Activated gamma-delta T cell treated with anti-CD3 and anti-CD28 coated beads, Interleukin-2, amount 50 U/mL, for 16 hours (primary cell): ENCODE measurements at places on chromosomes 7 and 10.

- DNase-seq: no peak
Observed at GRCh38 chr10:43210556-43210955, 56.3 kb downstream of the RASGEF1A start.

GRCh38 chr7:101058355-101058754, 26.9 kb upstream of the TRIM56 start:
- peak; percentile 8 for DNase-seq

- DNase-seq: no peak
Observed at GRCh38 chr10:5719546-5719945, 34.9 kb downstream of the TASOR2 start.

DNA sequence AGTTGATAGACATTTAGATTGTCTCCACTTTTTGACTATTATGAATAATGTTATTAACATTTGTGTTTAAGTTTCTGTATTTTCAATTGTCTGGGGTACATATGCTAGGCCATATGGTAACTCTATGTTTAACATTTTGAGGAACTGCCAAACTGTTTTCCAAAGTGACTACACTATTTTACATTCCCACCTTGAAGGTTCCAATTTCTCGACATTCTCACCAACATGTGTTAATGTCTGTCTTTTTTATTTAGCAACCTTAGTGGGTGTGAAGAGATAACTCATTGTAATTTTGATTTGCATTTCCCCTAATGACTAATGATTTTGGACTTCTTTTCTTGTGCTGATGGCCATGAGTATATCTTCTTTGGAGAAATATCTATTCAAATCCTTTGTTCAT, 832.4 kb downstream of the DNAJB9 start:
- DNase-seq: no peak

GRCh38 chr7:24970676-24971075, 9.3 kb downstream of the OSBPL3 start:
- DNase-seq: no peak

- no peak for DNase-seq
Observed at GRCh38 chr10:59718257-59718656, 8.6 kb upstream of the SLC16A9 start.

DNA sequence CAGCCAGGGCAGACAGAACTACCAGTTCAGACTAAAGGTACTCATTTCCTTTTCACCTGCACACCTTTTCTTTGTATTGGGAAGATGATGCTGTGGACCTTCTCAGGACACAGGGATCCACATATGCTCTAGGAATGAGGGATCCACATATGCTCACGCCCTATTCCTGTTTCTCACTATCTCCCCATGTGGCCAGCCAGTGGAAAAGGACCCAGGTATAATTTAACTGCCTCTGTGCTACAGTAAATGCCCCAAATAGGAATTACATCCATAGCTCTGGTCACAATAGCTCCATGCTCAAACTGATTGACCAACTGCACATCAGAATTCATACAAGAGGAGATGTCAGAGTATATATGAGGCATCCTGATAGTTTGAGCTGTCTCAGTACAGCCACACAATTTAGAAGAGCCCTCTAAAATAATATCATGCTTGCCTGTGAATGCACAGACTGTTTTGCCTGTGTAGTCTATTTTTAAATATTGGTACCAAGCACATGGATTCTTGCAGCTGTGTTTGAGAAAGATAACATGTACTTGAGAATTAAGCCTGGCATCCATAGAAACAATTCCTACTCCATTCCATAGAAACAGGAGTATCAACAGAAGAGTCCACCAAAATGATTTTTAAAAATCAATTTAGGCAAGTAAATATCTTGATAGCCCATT, 43.7 kb downstream of the CTTNBP2 start:
- no peak for DNase-seq

DNA sequence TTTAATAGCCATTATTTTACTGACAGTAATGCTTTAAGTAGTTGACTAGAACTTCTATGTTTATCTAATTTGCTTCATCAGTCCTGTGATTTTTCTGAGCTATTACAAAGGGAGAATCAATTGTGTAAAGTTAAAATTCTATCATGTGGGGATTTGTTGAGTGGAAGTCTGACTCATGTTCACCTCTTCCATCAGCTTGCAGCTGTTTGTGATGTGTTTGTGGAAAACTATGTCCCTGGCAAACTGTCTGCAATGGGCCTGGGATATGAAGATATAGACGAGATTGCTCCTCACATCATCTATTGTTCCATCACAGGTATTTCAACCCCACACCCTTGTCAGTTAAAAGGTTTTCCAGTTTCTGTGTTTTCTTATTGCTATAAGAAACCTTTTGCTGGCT, 59.9 kb downstream of the SUGCT start:
- no peak for DNase-seq

- no peak for DNase-seq
Observed at GRCh38 chr7:96789914-96790313, 80.3 kb upstream of the SEM1 start.

- no peak for DNase-seq
Observed at GRCh38 chr7:24685708-24686107, 71.6 kb downstream of the GSDME start.

DNA sequence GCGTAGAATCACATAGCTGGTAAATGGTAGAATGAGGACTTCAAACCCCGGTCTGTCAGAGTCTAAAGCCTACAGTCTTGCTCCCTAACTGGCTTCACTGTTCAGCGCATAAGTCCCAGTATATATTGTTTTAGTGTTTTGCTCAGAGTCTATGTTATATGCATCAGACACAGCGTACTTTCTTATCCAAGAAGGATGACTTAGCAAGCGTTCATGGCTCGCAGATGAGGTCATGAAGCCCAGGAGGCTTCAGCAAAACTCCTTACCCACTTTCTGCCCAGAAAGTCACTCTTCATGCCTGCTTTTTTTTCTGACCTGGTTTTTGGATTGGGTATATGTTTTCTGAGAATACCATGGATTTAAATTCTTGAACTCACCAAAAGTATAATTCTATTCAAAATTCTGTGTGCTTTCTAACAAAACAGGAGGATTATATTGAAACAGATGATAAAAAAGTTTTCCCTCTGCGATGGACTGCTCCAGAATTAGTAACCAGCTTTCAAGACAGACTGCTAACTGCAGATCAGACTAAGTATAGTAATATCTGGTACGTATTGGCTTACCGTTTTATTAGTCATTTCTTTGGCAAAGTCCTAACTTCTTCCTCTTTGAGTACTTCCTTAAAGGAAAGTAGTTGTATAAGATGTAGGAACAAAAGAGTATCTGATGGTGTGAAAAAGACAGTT, 24.6 kb upstream of the BHLHA15 start:
- DNase-seq: no peak

GRCh38 chr10:119233821-119234220, 26.4 kb downstream of the GRK5 start:
- no peak for DNase-seq

DNA sequence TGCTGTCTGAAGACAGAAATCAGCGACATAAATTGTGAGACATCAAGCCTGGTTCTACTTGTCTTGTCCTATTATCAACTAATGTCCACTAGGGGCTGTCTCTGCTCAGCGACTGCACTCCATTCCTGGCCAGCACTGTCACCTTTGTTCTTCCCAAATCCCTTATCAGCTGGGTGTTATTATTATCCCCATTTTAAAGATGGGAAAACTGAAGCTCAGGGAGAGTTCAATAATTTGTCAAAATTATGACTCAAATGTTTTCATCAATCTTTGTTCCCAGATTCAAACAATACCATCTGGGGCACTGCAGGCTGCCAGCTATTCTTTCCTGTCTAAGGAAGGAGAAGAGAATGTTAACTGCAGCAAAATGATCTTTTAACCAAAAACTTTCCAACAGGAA, 431.6 kb upstream of the NFE2L3 start:
- no peak for DNase-seq

DNA sequence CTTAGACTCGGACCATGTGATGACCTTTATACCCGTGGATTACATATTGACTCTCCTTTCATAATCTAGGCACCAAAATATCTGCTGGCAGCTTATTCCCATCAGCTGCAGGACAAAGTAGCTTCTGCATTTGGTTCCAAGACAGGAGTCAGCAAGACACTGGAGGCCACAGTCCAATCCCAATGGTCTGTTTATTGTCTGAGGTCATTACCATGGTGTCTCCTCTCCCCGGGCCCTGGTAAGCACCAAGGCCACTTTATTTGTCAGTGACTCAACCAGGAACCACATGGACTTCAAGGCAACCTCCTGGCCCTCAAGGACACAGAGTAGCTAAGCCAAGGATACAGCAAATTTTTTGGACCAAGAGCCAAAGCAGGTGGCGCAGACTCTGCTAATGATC, 36.1 kb downstream of the KCNMA1 start:
- DNase-seq: no peak

DNA sequence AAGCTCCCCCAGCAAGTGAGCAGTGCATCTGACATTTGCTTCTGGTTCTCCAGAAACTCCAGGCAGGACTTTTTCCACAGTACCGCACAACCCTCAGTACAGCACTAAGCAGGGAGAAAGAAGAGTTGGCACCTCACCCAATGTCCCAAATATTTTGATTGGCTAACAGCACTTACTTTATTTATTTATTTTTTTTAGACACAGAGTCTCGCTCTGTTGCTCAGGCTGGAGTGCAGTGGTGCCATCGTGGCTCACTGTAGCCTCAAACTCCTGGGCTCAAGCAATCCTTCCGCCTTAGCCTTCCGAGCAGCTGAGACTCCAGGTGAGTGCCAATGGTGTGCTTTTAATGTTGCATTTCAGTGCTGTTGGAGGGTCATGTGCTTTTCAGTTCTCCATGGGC, 200.3 kb upstream of the ZMIZ1 start:
- no peak for DNase-seq

DNA sequence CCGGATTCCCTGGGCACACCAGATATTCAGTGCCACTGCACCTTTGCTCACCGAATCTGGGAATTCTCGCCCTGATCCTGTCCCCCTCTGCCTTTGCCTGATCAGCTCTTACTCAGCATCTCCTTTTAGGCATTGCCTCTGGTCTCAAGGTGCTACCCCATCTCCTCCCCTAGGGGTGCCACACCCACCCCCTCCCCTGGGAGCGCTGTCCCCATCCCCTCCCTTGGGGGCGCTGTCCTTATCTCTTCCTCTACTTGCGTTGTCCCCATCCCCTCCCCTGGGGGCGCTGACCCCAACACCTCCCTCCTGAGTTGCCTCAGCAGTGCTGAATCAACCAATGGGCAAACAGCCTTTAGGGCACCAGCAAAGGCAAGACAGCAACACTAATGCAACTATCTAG, 686.9 kb upstream of the FOXK1 start:
- DNase-seq: no peak

GRCh38 chr10:94299417-94299816, 63.3 kb downstream of the NOC3L start:
- no peak for DNase-seq

DNA sequence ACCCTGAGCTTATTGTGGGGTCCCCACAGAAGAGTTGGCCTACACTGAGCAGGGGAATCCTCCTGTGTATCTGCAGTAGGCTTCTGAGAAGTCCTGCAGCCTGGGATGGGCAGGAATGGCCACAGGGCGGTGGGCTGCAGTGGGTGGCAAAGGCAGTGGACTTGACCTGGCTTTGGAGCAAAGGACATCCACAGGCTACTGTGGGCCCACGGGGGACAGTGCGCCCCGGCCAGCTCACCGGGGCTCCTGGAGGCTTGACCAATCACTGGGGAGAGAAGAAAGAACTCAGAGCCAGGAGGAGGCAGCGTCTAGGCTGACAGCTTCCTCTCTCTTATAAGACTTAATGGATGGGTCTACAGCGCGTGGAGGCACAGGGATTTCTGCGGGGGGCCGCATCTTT, 488.8 kb upstream of the MGMT start:
- DNase-seq: no peak

GRCh38 chr7:95531605-95532219, 46.0 kb downstream of the ASB4 start:
- DNase-seq: no peak

DNA sequence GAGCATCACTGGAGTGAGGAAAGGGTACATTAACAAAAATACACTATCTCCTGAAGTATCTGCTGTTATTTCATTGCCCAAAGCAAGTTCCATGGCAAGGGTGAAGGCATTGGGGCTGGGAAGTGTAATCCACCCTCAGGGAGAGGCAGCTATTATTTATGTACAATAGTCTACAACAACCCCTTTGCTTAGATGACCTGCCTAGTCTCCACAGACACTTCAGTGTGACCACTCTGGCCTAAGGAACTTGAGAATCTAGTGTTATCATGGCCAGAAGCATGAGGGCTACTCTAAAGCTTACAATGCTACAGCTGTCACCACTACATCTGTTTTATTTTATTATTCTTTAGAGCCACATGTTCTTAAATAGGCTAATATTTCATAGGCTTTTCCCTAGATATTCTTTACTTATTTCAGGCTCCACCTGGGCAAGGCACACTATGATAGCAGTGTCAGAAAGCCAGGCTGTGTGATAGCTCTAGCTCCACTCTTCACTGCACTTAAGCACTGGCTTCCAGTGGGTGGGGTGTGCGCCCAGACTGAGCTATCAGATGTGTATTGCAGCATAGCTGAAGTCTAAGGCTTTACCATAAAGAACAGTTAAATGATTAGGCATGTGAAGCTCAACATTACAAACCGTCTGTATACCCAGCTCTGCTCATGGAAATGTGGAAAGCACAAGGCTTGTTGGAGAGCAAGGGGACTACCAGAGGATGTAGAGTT, 117.0 kb upstream of the CCDC6 start:
- DNase-seq: no peak

- DNase-seq: no peak
Observed at GRCh38 chr10:8187171-8187666, 132.7 kb downstream of the GATA3 start.

DNA sequence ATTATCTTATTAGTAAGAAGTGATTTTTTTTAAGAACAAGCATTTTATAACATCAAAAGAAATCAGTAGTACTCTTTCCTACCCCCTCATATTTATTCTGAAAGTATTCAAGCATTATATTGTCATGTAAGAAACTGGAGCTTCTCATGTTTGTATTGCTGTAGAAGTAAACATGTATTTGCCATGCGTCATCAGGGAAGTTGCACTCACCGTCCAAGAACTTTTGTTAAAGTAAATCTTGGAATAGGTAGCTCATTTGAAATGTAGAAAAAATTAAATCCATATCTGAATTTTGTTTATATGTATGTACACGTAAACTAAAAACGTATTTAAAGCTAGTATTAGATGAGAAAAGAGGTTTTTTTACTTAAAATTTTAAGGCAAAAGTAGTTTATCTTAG, 96.8 kb downstream of the PTEN start:
- no peak for DNase-seq

DNA sequence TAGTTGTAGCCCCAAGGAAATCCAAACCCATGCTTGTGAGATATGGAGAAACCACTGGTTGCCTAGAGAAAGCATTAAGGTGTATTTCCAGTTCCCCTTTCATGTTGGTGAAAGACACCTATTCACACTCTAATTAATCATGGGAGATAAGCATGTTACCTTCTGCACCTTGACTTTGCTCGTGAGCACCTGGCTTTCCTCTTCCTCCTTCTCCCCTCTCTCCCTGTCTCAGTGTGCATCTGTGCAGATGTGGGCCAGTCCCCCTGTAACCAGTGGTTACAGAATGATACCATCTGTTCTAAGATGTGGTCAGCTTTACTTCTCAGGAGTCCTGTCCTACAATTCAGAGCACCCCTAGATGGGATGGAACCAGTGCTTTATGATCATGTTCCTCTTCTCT, 160.6 kb downstream of the LCOR start:
- DNase-seq: no peak

- DNase-seq: no peak
Observed at GRCh38 chr10:96290368-96291133, 13.7 kb upstream of the DNTT start.
